Testis (tissue), 5 donors: ENCODE measurements at places on chromosomes 12 and 14.

GRCh38 chr12:92601176-92601575, 101.6 kb upstream of the PLEKHG7 start:
- H3K36me3 ChIP-seq, result no peaks in the 10 kb centered on the region
- no peak overlapping the region for H3K27ac ChIP-seq
- no peaks in the 10 kb centered on the region for H3K27me3 ChIP-seq
- no peak overlapping the region for H3K4me3 ChIP-seq
- no peaks in the 10 kb centered on the region for H3K4me1 ChIP-seq

DNA sequence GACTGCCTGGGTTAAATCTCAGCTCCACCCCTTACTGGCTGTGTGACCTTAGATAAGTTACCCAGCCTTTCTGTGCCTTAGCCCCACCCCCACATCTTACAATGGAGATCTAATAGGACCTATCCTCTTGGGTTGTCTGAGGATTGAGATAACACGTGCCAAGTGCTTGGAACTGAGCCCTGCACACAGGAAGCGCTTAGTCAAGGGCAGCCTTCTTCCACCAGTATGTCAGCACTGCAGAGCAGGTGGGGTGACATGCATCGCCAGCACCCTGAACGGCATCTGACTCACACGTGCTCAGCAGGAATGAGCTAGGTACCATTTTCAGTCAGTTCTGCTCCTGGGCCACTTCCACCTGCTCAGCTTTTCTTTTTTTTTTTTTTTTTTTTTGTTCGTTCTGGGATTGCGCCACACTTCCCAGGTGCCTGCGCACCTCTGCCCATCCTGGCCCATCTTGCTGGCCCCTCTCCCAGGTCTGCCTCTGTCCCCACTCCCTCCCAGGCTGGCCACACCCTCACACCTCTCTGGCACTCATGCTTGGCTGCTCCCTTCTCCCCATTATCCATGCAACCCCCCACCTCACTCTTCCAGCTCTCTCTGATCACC, 19.6 kb downstream of the LGMN start:
- H3K4me3 ChIP-seq, result no peak overlapping the region
- H3K27ac ChIP-seq, result no peak overlapping the region
- no peaks in the 10 kb centered on the region for H3K36me3 ChIP-seq
- peak; percentile 56 for DNase-seq

- H3K27me3 ChIP-seq, result no peaks in the 10 kb centered on the region
- H3K4me3 ChIP-seq, result no peak within 1 kb of the TSS
- H3K27ac ChIP-seq, result no peak within 1 kb of the TSS
- H3K4me1 ChIP-seq, result no peaks in the 10 kb centered on the region
These were observed at the start of gene KRT4 for GRCh38 chr12:52813885-52814709. Gene KRT4 (minus strand): TSS chr12:52814116. CDS start chr12:52814058, 58 bp downstream.

DNA sequence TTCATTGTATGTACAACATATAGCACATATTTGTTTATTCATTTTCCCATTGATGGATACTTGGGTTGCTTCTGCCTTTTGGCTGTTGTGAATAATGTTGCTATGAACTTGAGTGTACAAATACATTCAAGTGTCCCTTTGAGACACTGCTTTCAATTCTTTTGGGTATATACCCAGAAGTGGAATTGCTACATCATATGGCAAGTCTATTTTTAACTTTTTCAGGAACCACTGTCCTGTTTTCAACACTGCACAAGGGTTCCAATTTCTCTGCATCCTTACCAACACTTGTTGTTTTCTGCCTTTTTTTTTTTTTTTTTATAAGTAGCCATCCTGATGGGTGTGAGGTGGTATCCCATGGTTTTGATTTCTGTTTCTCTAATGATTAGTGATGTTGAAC, 15.9 kb downstream of the RBMS2 start:
- no peak overlapping the region for H3K27ac ChIP-seq
- no peak for DNase-seq
- H3K4me3 ChIP-seq, result no peak overlapping the region
- H3K4me1 ChIP-seq, result no peaks in the 10 kb centered on the region

- no peak overlapping the region for H3K27ac ChIP-seq
- DNase-seq, result no peak
- H3K4me1 ChIP-seq, result no peaks in the 10 kb centered on the region
- H3K4me3 ChIP-seq, result no peak overlapping the region
These were observed 218.4 kb downstream of the TMEM117 start for GRCh38 chr12:44054281-44054680.

DNA sequence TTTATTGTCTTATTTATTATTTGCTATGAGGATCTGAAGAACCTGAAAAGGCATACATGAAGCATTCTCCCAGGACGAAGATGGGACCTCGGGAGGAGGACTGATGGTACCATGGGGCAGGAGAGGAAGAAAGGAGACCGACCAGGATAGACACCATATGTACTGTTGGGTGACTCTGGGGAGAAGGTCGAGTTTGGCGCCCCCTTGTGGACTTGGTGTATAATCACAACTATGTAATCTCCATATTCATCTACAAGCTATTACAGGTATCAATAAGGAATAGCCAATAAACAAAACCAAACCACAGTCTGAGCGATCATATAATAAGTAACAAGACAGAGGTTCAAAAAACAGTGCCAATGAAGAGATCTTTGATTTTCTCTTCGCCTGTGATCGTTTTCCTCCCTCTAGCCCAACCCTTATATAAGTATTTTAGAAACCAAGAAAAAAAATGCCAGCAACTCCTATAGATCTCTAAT, 139.1 kb downstream of the SPTSSA start:
- peak; percentile 59 for DNase-seq
- no peak overlapping the region for H3K4me3 ChIP-seq
- no peaks in the 10 kb centered on the region for H3K4me1 ChIP-seq
- no peaks in the 10 kb centered on the region for H3K27me3 ChIP-seq
- no peak overlapping the region for H3K27ac ChIP-seq

DNA sequence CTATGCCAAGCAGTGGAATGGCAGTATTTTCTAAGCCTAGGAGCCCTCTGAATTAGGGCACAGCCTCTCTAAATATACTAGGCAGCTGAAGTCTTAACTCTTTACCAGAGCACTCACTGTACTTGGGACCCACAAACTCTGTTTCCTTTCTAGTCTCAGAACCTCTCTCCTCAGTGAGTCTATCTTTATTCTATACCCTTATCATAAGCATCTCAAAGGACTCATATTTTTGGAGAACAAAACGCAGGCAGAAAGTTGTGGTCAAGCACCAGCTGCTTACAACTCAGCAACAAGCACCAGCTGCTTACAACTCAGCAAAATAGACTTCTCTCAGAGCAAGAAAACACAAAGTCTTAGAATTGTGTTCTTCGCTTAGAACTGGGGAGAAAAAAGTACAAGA, 993 bp downstream of the CCDC196 start:
- H3K27ac ChIP-seq, result no peak overlapping the region
- H3K27me3 ChIP-seq, result no peaks in the 10 kb centered on the region
- no peaks in the 10 kb centered on the region for H3K4me1 ChIP-seq
- no peaks in the 10 kb centered on the region for H3K36me3 ChIP-seq
- no peak for DNase-seq

DNA sequence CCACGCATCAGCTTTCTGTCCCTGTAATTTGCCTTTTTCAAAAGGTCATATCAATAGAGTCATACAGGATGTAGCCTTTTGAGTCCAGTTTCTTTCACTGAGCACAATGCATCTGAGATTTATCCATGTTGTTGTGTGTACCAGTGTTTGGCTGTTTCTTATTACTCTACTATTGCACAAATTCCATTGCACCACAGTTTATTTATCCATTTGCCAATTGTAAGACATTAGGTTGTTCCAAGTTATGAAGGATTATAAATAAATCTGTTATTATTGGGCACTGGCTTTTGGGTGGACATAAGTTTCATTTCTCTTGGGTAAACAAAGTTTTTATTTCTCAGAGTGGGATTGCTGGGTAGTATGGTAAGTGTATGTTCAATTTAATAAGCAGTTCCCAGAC, 68.3 kb upstream of the TBPL2 start:
- H3K36me3 ChIP-seq, result no peaks in the 10 kb centered on the region
- no peaks in the 10 kb centered on the region for H3K27me3 ChIP-seq
- no peak overlapping the region for H3K27ac ChIP-seq
- H3K4me3 ChIP-seq, result no peak overlapping the region
- H3K4me1 ChIP-seq, result peaks cover 9% of the 10 kb centered on the region
- no peak for DNase-seq

GRCh38 chr14:59276235-59276634, 87.8 kb downstream of the DAAM1 start:
- H3K4me3 ChIP-seq, result no peak overlapping the region
- no peaks in the 10 kb centered on the region for H3K36me3 ChIP-seq
- no peaks in the 10 kb centered on the region for H3K27me3 ChIP-seq
- H3K27ac ChIP-seq, result no peak overlapping the region
- H3K4me1 ChIP-seq, result peaks cover 6% of the 10 kb centered on the region

DNA sequence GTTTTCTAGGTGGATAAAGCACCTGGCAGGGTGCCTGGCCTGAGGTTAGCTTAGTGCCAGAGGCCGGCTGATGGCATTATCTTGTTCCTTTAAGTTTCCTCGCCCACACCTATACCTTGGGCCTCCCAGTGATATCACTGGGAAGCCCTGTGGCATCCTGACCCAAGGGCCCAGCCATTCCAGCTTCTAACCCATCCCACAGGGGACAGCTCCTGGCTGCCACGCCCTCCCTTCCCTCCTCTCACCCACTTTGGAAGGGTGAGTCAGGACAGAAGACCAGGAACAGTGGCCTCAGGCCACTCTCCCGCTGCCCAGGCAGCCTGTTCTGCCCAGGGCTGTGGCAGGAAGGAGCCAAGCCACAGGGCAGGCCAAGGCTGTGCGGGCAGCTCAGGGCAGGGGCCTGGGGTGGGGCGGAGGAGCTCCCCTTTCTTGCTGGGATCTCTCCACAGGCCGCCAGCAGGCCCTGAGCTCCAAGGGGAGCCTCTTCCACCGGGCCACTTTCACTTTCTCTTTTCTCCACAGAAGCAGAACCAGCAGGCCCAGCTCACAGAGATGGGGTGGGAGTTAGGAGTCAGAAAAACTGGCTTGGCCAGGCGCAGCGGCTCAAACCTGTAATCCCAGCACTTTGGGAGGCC, 75.1 kb downstream of the IRF2BPL start:
- peaks cover 58% of the 10 kb centered on the region for H3K4me1 ChIP-seq
- H3K36me3 ChIP-seq, result no peaks in the 10 kb centered on the region
- peak; percentile 73 for DNase-seq
- no peak overlapping the region for H3K4me3 ChIP-seq
- H3K27ac ChIP-seq, result peak overlapping the region; percentile 85

DNA sequence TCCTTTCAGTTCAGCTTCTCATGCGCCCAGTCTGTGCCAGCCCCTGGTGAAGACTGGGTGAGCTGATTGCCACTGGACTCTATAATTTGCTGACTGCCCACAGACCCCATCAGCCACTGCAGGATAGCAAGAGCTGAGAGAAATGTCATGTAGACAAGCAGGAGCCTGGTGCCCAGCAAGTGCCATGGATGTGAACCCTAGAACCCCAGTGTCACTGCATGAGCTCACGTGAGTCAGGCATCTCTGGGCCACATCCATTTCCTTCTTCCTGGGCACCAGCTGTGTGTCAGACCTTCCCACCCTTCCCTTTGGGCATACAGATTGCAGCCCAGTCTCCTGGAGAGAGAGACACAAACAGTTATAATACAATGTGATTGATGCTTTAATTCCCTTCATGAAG, 73.8 kb downstream of the NTF3 start:
- H3K27ac ChIP-seq, result no peak overlapping the region
- no peaks in the 10 kb centered on the region for H3K36me3 ChIP-seq
- no peaks in the 10 kb centered on the region for H3K27me3 ChIP-seq

DNA sequence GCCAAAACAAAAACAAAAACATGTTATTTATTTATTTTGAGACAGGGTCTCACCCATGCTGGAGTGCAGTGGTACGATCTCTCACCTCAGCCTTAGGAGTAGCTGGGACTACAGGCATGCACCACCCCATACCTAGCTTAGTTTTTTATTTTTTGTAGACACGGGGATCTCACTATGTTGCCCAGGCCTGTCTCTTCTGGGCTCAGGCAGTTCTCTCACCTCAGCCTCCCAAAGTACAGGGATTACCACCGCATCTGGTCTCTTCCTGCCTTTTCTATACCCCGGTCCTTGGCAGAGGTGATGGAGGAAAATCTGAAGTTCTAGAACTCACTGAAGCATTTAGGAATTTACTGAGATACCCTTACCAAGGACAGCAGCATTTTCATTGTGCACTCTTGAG, 6.8 kb upstream of the IRF2BPL start:
- H3K36me3 ChIP-seq, result no peaks in the 10 kb centered on the region
- H3K4me3 ChIP-seq, result no peak overlapping the region
